Cardiac muscle cell (in vitro differentiated cells and primary cell): ENCODE measurements at places on chromosomes 5 and 9.

DNA sequence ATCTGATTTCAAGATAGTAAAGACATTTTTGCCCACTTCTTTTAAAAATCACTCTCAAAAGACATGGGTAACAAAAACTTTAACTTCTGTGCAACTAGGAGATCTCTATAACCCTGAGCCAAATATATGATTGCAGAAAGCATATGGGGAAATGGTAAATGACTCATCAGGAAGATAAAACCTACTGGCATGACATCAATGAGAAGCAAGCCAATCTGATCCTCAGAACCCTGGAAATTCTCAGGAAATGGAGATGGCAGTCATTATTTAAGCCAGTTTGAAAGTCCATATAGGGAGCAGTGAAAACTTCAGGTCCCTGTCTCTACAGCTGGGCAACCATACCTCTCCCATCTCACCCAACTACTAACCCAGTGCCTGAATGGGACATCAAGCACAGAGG, 249.7 kb upstream of the NREP start:
- H3K27me3 ChIP-seq = no peaks in the 10 kb centered on the region
- no peak for DNase-seq
- peaks cover 2% of the 10 kb centered on the region for H3K4me1 ChIP-seq
- no peak overlapping the region for H3K27ac ChIP-seq

DNA sequence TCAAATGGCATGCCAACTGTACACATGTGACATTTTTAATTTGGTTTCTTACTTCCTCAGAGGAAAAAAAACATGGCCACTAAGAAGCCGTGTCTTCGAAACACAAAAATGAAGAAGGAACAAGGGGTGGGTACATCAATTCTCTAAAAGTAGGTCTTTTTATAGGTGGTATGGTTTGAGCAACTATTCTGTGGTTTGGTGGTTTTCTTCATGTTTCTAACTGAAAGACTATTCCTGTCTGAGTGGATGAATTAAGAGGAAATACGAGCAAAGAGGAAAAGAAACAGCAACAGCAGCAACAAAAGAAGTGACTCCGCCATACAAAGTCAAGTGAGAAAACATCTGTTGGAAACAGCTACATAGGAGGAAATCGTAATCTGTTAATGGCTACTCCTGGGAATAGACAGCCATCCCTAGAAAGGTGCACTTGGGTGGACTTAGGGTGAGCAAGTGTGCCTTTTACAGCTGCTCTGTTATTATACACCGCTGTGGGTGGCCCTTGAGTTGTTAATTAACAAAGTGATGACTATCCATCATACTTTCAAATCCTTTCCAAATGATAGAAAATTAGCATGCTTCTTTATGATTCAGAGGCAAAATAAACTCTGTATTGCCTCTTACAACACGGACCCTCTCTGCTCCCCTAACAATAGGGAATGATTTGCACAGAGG, 575.8 kb downstream of the TLE1 start:
- H3K27ac ChIP-seq = no peak overlapping the region
- H3K27me3 ChIP-seq = no peaks in the 10 kb centered on the region
- H3K4me1 ChIP-seq = no peaks in the 10 kb centered on the region
- no peak overlapping the region for H3K4me3 ChIP-seq
- no peak for DNase-seq
- no peaks in the 10 kb centered on the region for H3K36me3 ChIP-seq

DNA sequence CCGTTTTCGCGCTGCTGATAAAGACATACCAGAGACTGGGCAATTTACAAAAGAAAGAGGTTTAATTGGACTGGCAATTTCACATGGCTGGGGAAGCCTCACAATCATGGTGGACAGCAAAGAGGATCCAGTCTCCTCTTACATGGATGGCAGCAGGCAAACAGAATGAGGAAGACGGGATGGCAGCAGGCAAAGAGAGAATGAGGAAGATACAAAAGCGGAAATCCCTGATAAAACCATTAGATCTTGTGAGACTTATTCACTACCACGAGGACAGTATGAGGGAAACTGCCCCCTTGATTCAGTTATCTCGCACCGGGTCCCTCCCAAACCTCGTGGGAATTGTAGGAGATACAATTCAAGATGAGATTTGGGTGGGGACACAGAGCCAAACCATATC, 95.0 kb downstream of the OSTF1 start:
- no peaks in the 10 kb centered on the region for H3K36me3 ChIP-seq
- no peak overlapping the region for H3K4me3 ChIP-seq
- H3K27me3 ChIP-seq = no peaks in the 10 kb centered on the region
- no peak for DNase-seq
- no peaks in the 10 kb centered on the region for H3K4me1 ChIP-seq

- peaks cover 7% of the 10 kb centered on the region for H3K4me1 ChIP-seq
- DNase-seq = no peak
- H3K27ac ChIP-seq = no peak overlapping the region
These were observed 239.6 kb upstream of the IRX1 start for GRCh38 chr5:3356016-3356415.

DNA sequence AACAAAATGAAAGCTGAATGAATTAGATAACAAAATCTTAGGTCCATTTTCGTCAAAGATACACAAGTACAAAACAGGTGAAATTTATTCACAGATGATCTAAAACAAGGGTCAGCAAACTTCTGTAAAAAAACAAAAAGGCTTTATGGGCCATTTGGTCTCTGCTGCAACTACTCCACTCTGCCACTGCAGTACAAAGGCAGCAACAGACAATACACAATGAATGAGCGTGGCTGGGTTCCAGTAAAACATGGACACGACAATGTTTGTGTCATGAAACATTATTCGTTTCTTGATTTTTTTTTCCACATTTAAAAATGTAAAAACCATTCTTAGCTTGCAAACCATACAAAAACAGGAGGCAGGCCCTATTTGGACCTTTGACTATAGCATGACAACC, 71.9 kb downstream of the ECPAS start:
- H3K27me3 ChIP-seq = no peaks in the 10 kb centered on the region
- peaks cover 47% of the 10 kb centered on the region for H3K36me3 ChIP-seq
- no peak overlapping the region for H3K27ac ChIP-seq
- no peak overlapping the region for H3K4me3 ChIP-seq
- H3K4me1 ChIP-seq = peaks cover 18% of the 10 kb centered on the region

DNA sequence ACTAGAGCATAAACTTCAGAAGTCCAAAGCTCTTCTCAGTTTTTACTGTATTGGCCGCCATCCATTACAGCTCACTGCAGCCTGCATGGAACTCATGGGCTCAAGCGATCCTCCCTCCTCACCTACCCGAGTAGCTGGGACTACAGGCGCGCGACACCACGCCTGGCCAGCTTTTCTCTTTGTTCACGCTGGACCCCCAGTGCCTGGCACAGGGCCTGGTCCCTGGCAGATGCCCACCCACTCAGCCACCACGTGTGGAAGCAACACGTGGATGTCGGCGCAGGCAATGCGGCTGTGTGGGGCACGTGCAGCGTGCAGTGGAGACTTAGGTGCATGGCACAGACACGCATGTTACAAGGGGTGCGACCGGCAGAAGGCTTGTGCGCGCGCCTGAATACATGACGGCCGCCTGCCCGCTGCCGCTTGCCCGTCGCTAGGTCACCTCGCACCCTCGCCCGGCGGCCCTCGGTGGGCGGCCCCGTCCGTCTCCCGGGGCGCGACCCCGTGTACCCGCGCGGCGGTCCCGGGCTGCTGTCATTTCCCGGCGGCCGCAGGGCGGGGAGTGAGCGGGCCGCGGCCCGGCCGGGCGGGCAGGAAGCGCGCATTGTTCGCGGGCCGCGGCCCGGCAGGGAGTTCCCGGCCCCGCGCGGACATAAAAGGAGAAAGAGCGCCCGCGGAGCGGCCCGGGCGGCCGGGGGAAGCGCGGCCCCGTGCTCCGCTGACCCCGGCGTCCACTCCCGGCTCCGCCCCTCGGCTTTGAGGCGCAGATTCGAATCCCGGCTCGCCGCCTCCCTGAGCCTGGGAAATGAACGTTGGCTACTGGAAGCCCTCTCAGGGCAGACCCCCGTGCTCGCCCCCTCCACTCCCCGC, 24.1 kb upstream of the PTGS1 start:
- no peaks in the 10 kb centered on the region for H3K4me1 ChIP-seq
- H3K27me3 ChIP-seq = peaks cover 13% of the 10 kb centered on the region
- DNase-seq = peak; percentile 53
- H3K4me3 ChIP-seq = peak overlapping the region; percentile 30

DNA sequence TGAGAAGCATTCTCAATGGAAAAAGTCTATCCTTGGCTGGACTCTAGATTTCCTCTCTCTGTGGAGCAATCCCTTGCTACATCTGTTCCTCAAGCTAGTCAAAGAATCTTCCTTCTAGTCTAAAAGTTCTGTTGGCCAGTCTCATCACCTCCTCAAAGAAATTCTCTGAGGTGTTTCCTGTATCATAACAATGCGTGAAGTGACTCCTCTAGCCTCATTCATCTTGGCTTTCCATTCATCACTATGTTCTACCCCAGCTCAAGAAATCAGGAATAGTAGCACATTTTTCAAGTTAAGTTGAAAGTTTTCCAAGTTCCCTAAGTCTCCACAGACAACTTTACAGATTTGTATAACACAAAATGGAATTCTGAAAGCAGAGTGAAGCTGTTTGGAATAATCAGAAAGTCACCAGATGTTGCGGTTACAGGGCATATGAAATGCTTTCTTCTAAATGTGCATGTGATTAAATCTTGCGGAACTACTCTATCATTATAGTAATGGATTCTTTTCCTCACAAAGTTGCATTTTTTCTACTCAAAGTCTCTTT, 176.6 kb upstream of the FREM1 start:
- no peaks in the 10 kb centered on the region for H3K36me3 ChIP-seq
- DNase-seq = no peak
- no peak overlapping the region for H3K27ac ChIP-seq
- no peaks in the 10 kb centered on the region for H3K4me1 ChIP-seq
- H3K27me3 ChIP-seq = no peaks in the 10 kb centered on the region

DNA sequence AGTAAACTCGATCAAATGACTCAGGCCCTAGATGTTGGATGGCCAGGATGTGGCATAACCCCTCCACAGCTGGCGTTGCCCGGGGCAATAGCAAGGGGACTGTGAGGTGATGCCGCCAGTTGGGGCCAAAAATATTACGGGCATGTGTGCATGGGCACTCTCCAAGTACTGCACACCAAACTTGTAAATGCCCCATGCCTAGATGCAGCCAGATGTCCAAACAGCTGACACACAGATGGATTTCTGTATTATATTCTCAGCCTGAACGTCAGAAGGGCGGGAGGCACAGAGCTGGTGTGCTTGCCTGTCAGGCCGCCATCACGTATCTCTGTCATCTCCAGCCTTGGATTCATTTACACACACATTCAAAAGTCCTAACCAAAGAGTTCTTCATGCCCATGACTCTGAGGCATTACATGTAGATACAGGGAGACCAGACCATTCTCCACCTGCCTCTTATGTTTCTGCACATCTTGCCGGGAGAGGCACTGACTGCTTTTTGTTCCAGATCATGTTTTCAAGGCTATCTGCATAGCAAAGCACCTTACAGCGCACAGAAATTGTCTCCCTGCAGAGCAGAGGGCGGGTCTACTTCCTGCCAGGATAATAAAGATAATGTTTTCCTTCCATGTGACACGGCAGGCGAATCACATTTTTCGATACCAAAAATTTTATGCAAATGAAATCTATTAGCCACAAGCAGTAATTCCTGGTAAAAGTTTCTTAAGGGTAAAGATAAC, 200.9 kb upstream of the ADAMTS16 start:
- H3K36me3 ChIP-seq = no peaks in the 10 kb centered on the region
- no peak overlapping the region for H3K27ac ChIP-seq
- no peaks in the 10 kb centered on the region for H3K4me1 ChIP-seq
- H3K4me3 ChIP-seq = no peak overlapping the region
- DNase-seq = no peak

DNA sequence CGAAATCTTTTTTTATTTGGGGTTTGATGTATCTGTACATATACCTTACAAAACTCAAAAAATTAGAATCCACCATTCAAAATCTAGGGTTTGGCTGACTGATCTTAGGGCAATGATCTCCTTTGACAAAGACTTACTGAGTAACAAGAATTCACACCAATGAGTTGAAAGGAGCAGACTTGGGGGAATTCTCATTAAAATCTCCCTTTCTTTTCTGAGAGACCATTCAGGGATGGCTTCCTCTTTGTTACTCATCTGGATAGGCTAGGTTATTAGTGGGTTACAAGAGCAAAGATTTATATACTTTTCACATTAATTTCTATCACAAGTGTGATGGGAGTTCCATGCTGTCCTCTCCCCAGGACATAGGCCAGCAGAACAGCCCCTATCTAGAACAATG, 661.0 kb downstream of the KCTD16 start:
- H3K27me3 ChIP-seq = no peaks in the 10 kb centered on the region
- H3K27ac ChIP-seq = no peak overlapping the region
- no peaks in the 10 kb centered on the region for H3K36me3 ChIP-seq
- DNase-seq = no peak
- no peak overlapping the region for H3K4me3 ChIP-seq
- no peaks in the 10 kb centered on the region for H3K4me1 ChIP-seq

DNA sequence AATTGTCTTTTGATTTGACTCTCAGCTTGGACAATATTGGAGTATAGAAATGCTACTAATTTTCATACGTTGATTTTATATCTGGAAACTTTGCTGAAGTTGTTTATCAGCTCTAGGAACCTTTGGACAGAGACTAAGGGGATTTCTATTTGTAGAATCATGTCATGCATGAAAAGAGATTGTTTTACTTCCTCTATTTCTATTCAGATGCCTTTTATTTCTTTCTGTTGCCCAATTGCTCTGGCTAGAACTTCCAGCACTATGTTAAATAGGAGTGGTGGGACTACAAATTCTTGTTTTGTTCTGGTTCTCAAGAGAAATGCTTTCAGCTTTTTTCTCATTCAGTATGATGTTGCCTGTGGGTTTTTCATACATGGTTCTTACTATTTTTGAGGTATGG, 112.8 kb upstream of the CDH12 start:
- H3K4me1 ChIP-seq = no peaks in the 10 kb centered on the region
- no peaks in the 10 kb centered on the region for H3K27me3 ChIP-seq
- no peak for DNase-seq
- H3K27ac ChIP-seq = no peak overlapping the region
- no peaks in the 10 kb centered on the region for H3K36me3 ChIP-seq

DNA sequence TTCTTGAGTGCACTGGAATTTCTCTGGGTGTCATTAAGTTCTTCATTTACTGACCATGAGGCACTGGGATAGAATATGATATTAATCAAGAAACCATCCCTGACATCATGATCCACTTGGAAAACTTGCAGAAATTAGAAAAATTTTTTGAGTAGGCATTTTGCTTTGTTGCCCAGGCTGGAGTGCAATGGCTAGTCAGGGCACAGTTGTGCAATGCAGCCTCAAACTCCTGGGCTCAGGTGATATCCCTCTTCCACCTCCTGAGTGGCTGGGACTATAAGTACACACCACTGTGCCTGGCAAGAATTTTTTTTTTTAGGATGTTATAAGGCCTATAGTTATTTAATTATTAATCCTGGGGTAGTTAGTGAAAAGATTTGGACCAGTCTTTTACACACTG, 106.5 kb downstream of the STK32A start:
- H3K4me3 ChIP-seq = no peak overlapping the region
- H3K27me3 ChIP-seq = no peaks in the 10 kb centered on the region
- H3K27ac ChIP-seq = no peak overlapping the region
- DNase-seq = no peak
